Activated CD4-positive, alpha-beta T cell treated with anti-CD3 and anti-CD28 coated beads, Interleukin-2, amount 50 U/mL, for 16 hours (primary cell): ENCODE measurements at places on chromosomes 3 and 15.
A peak's percentile ranks its signal among the peaks of the same experiment; 100 is the strongest.

DNA sequence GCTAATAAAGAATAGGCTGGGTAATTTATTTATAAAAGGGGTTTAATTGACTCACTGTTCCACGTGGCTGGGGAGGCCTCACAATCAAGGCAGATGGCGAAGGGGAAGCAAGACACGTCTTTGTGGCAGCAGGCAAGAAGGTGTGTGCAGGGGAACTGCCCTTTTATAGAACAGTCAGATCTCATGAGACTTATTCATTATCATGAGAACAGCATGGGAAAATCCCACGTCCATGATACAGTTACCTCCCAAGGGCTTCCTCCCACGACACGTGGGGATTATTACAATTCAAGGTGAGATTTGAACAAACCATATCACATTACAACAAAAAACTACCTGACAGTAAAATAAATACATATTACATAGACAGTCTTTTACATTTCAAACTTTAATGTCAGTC is 414.9 kb downstream of the NAALADL2 start:
- DNase-seq, result no peak

DNA sequence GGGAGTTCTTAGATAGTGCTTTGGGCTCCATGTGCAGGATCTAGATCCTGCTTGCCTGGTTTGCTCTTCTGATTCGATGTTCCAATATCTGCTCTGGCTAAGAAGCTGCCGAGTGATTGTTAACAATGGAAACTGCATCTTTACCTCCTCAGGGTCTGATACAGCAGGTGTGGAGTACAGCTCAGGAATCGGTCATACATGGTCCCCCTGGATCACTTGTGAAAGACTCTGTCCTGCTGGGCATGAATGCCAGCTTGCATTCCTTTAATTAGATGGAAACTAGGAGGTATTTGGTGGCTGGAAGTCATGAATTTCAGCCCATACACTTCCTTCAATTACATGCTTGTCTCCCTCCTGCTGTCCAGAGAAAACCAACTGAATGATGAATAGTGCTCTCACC is 95.3 kb downstream of the CHRNA7 start:
- no peak for DNase-seq

- DNase-seq, result no peak
Observed at GRCh38 chr3:55585856-55586255, 98.8 kb upstream of the WNT5A start.

GRCh38 chr3:127162947-127163645 is 29.8 kb upstream of the PRR23E start:
- DNase-seq, result no peak

GRCh38 chr15:99365242-99365641 is 114.0 kb downstream of the LRRC28 start:
- DNase-seq, result no peak

DNA sequence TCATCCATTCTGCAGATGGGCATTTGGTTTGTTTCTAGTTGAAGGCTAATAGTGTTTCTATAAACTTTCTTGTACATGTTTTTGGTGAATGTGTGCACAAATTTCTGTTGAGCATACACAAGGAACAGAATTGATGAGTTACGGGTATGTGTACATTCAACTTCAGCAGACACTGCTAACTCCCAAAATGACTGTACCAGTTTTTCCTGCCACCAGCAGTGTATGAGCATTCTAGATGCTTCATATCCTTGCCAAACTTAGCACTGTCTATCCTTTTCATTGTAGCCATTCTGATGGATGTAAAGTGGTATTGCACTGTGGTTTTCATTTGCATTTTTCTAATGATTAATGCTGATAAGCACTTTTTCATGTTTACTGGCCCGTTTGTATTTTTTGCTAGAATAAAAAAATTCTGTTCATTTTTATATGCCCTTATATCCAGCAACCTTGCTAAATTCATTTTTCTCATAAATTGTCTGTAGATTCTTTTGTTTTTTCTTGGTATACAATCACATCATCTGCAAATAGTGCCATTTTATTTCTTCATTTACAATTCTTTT is 110.2 kb downstream of the ATP1B3 start:
- peak; percentile 27 for DNase-seq

DNA sequence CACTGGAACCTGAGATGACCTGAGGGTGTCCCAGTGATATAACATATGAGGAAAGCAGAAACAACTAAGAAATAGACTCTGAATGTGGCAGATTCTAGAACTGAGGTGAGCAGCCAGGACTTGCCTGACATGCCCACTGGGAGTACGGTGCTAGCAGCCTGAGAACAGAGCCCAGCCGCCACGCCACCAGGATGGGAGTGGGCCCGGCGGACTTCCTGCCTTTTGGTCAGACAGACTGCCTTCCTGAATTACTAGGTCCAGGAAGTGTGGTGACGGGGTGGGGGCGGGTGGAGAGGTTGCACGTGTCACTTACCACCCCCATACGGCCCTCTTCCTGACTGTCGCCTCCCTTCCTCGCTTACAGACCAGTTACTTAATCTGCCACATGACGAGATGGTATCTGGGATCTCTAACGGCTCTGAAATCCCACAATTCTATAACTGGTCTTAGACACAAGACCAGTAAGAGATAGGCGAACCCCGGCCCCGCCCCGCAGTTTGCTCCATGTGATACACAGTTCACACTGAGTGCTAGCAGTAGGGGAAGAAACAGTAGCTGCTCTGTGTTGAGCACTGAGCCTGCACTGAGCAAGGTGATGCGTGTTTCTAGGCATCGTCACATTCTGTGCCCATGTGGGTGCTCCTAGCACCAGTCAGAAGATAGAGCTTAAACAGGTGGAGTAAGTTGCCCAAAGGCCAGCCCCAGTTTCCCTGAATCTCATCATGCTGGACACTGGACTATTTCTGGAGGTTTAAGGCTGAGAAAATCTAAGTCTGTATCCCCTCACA is 95.7 kb downstream of the CPN2 start:
- DNase-seq, result peak; percentile 64

GRCh38 chr3:123834631-123835030 is 49.5 kb downstream of the MYLK start:
- no peak for DNase-seq

- no peak for DNase-seq
Observed at GRCh38 chr3:100489118-100489517, 3.3 kb upstream of the TMEM45A start.

DNA sequence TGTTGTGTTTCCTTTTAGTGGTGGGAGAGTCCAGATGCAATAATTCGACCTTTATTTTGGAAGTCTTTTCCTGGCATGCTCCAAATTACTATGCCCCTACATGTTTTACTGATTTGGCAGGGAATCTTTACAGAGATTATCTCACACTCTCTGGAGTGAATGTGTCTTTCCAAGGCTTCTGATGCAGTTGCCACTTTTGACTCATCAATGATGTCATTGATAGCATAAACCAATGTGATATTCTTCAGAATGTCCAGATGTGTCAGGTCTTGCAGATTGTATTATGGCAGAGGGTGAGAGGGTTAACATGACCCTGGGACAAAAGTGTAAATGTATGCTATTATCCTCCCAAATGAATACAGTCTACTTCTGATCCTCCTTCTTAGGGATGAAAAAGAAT is 9.7 kb downstream of the RTP4 start:
- no peak for DNase-seq

DNA sequence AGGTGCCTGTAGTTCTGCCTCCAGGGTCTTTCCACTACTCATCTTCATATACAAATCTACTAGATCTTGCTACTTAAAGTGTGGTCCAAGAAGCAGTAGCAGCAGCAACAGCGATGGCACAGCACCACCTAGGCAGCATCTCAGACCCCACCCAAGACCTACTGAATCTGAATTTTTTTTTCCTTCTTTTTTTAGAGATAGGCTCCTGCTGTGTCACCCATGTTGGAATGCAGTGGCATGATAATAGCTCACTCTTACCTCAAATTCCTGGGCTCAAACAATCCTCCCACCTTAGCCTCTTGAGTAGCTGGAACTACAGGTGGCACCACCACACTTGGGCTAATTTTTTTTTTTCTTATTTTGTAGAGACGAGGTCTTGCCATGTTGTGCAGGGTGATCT is 346.7 kb upstream of the TGFBR2 start:
- no peak for DNase-seq

DNA sequence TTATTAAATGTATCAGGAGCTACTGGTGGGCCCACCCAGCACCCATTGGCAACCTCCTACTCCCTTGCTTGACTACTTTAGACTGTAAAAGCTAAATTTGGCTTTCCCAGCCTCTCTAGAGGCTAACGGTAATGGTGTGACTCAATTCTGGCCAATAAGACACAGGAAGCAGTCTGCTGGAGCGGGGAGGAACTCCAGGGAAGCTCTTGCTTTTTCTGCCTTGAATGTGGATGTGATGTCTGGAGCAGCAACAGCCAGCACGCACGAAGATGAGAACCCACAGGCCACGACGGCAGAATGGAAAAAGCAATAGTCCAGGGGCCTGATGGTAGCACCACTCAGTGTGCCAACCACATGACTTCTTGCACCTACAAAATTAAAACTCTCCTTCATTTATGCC is 39.9 kb downstream of the RAB6B start:
- DNase-seq, result no peak

DNA sequence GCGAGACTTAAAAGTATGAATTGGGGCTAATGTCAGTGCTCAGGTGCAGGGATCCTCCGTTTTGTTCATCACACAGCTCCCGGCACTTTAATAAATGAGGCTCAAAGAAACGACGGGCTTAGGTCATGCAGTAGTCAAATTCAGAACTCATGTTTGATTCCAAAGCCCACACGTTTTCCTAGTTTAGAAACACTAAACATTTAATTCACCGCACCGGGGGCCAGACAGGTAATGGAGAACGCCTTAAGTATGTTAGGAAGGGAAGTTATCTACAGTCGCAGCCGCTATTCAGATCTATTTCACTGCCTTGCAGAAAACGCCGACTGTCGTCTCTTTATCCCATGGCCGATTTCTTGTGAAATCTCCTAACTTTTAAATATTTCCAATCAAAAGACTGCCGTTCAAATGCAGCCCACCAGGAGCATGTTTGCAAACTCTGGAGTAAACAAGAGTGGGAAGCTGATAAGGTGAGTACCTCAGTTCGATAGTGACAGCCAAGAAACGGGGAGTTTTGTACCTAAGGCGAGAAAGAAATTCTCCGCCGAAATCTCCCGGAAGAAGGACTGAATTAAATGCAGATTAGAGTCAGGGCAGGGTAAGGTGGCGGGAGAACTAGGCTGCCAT is 569 bp downstream of the HIGD2B start:
- no peak for DNase-seq

GRCh38 chr3:62622553-62623174 is 249.3 kb upstream of the FEZF2 start:
- peak; percentile 22 for DNase-seq

GRCh38 chr3:47152578-47152977 is 11.3 kb downstream of the SETD2 start:
- DNase-seq, result no peak

- no peak for DNase-seq
Observed at GRCh38 chr3:161284989-161285388, 63.9 kb downstream of the NMD3 start.

DNA sequence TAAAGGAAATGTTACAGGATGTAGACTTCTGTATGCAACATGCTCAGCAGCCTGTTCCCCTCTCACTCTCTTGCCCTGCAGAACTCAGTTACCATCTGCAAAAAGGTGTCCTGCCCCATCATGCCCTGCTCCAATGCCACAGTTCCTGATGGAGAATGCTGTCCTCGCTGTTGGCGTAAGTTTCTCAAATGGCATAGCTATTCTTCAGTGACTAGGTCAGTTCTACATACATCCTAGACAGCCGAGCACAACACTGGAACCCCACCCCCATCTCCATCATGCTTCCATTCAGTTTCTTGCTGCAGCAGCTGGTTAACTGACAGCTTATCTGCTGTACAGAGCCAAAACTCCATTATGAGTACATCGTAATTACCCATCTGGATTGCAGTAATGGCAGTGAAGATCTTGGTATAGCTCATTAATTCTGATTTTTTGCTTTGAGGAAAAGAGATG is 4.5 kb downstream of the THBS1 start:
- no peak for DNase-seq

DNA sequence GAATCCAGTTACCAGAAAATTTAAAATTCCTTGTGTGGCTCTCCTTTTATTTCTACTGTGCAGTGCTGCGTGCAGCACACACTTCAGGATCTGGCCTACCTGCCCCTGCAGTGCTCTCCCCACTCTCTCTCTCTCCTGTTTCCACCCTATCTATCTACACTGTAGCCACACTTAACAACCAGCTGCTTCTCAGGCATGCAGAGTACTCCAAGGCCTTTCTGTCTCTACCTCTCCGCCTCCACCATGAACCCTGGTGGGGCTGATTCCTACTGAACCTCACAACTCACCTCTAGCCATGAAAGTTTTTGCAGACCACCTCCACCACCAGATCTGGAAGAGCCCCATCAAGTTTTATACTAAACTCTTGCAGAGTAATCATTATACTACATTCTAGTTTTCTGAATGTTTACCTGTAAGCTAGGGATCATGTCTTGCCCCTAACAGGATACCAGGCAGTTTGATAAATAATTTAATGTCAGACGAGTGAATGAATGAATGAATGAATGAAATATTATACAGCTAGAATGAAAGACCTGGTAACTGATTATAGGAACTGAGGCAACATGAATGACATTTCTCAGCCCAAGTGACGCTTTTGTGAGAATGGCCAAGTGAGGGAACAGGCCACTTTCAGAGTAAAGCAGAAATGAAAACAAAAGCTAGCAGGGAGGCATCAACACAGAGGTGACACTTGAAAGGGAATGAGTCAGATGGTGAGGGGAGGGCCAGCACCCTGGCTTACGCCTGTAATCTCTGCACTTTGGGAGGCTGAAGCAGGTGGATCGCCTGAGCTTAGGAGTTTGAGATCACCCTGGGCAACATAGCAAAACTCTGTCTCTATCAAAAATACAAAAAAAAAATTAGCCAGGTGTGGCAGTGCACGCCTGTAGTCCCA is 363.5 kb downstream of the FOXP1 start:
- DNase-seq, result peak; percentile 66

DNA sequence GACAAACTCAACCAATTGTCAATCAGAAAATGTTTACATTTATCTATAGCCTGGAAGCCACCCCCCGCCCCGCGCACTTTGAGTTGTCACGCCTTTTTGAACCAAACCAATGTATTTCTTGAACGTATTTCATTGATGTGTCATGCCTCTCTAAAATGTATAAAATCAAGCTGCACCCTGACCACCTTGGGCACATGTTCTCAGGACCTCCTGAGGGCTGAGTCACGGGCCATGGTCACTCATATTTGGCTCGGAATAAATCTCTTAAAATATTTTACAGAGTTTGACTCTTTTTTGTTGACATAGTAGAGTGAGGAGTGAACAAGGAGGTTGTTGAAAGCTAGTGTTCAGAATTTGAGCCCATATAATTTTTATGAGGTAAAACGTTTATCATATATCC is 6.5 kb downstream of the MCTP2 start:
- DNase-seq, result no peak
